ENCODE measurements at places on chromosomes 7 and 10.

GRCh38 chr7:153935095-153935494 is 117.1 kb upstream of the DPP6 start:
- no peak for DNase-seq

DNA sequence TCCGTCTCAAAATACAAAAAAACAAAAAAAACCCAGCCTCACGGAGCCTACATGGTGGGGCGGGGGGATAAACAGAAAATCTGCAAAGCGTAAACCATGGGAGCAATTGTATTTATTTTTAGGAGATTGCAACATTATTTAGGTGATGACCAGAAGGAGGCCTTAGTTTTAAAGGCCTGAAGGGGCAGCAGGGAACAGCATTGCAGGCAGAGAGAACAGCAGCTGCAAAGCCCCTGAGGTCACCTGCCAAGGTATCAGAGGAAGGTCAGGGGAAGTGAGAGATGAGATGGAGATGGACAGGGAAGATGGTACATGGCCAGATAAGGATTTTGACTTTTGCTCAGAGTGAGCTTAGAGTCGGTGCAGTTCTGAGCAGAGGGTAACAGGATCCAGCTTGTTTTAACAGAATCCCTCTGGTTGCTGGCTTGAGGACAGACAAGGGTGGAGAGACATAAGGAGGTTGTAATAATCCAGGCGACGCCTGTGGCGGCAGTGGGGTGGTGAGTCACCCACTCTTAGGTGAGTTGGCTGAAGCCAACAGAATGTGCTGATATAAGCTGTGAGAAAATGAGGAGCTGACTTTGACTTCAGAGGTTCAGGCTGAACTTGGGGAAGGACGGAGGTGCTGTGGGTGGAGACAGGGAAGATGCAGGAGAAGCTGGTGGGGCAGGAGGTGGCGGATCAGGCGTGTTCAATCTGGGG is 82.3 kb upstream of the GTF2I start:
- no peak for DNase-seq

DNA sequence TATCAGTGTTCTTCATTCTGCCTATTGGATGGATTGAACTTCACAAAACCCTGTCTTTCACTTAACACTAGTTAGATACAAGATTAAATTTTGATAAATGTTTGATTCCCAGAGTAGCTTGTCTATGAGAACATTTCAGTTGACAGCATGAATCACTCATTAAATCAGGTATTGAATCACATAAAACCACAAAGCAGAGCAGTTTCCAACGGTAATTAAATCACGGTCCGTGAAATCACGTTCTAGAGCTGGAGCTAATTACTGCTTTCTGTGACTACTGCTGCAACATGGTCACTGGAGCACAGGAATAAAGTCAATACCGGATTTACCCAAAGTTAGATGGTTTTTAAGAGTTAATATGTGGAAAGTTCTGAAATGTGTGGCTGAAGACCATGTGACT is 257.8 kb upstream of the PCDH15 start:
- DNase-seq, result no peak

DNA sequence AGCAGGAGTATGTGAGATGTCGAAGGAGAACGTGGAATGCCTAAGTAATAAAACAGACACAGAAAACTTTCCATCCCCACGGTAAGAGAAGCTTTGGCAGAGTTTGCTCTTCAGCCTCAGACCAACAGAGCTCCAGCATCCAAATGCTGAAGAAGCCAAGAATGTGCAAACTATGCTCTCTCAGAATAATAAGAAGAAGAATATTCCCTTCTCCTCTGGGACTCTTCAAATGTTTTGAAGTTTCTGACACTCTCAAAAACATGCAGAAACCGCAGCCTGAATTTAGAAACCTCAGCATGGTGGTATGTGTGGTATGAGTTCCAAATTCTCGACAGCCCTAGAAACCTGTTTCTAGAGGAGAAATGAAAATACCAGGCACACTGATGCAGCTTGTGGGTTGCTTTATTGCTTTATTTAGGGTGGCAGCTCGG is 113.3 kb downstream of the KCNMA1 start:
- no peak for DNase-seq

DNA sequence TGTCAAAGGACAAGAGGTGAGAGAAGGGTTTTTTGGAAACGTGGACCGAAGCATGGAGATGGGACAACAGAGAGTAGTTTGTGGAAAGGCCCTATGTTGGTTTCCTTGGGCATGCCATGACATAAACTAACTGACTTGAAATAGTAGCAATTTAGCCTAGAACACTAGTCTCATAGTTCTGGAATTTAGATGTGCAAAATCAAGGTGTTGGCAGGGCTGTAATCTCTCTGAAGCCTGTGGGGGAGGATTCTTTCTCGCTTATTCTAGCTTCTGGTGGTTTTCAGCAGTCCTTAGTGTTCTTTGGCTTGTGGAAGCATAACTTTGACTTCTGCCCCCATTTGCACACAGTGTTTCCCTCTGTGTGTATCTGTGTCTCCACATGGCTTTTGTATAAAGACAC is 283.4 kb downstream of the GFRA1 start:
- no peak for DNase-seq

DNA sequence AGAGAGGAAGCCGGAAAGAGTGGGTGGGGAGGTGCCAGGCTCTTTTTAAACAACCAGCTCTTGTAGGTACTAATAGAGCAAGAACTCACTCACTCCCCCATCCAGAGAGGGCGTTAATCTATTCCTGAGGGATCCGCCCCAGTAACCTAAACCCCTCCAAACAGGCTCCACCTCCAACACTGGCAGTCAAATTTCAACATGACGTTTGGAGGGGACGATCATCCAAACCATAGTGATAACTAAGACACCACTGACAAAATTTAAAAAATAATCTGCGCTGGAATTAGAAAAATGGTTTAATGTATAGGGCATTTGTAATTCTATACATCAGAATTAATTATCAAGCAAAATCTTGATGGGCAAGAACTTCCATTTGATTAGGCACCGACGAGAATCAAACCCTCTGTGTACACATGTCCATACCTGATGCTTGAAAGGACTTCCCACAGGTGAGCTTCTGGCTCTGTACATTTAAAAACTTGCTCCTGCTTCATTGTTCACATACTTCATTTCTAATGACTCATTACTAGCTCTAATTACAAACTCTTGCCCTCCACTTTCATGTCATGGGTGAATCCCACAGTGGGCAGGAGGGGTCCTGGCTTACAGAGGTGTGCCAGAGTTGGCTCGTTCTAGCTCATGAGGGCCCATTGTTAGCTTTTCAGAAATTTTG is 20.6 kb upstream of the KDM7A start:
- no peak for DNase-seq

GRCh38 chr7:38328814-38329213 is 55.4 kb upstream of the TARP start:
- DNase-seq, result no peak

GRCh38 chr7:142716596-142716995 is 32.7 kb upstream of the PRSS1 start:
- DNase-seq, result no peak
